Activated effector memory CD4-positive, alpha-beta T cell treated with Interleukin-2 at 50 U/mL for 16 hours (primary cell): ENCODE measurements at places on chromosomes 1 and 21.

DNA sequence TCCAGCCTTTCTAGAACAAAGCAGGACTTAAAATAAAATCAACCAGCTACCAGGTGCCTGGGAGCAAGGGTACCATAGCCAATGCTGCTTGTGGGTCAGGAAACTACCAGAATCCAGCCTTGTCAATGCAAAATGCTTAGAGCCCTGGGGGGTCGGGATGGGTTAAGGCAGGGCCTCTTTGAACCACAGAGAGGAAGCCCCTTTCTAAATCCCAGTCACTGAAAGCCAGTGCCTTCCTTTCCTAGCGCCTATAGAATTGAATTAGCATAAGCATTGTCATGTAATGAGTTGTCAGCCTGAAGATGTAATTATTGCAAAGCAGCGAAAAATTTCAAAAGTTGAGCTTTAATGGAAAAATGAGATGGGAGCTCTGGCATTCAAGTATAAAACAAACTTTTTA is 176.6 kb upstream of the DAB1 start:
- DNase-seq = no peak

DNA sequence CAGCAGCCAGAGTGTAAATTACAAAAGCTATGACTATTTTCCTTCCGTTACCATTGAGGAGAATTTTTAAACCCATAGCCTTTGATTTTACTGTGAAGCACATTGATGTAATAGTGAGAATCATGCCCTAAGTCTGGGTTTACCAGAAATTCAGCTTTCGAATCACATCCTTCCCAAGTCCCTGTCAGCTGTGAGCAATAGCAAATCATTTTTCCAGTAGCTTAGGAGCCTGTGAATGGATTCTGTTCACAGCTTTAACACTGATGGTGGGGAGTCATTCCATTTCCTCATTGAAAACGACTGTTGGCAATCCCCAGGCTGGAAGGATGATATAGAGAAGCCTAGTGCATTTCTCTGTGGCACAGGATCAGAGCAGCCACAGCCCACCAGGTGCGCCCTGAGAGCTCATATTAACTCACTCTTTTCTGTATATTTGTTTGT is 82.2 kb upstream of the C1orf105 start:
- DNase-seq = no peak

GRCh38 chr1:53075206-53075605 is 13.2 kb downstream of the PODN start:
- DNase-seq = no peak

DNA sequence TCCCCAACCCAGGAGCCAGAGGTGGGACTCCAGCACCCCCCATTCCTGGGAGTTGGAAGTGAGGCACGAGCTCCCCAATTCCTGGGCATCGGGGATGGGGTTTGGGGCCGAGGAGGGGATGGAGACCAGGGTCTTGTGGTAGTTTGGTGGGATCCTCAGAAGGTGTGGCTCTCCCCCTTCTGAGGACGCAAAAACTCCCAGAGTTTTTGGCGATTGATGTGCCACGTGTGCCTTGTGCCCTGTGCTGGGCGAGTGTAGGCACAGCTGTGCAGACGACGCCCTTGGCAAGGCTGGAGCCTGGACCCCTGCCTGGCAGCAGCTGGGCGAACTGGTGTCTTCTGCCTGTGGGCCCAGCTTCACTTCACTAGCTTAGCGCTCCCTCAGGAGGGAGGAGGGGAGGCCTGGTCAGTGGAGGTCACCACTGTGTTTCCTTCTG is 2.6 kb downstream of the GUK1 start:
- DNase-seq = no peak

GRCh38 chr1:80827666-80828065 is 973.1 kb upstream of the ADGRL2 start:
- no peak for DNase-seq

DNA sequence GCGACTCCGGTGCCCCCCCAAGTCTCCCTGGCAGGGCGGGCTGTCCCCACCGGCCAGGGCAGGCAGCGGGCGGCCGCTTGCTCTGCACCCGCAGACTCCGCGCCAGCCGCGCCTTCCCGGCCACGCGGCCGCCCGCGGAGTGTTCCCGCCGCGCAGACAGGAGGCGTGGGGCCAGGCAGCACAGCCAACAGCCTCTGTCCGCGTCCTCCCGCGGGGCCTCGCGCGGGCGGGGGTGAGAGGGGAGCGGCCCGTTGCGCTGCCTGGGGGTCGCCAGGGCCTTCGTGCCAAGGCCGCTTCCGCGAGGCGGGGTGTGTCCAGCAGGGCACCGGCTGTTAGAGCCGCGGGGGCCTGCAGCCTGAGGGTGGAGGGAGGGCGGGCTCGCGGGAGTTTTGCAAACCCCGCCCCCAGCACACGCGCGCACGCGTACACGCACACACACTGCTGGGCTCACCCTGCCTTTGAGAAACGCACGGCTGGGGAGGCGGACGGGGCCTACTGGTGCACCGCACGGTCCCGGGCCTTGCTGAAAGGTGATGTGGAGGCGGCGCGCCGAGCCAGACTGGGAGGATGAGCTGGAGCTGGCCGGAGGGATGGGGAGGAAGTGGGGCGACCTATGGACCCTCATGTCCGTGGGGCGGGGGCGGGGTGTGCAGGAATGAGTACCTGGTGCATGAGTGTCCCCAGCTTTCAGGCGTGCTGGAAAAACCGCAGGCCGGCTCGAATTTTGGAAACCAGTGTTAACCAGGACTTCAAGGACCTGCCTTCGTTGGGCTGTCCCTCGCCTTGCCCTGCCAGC is 41.5 kb downstream of the KIAA1614 start:
- peak; percentile 64 for DNase-seq

DNA sequence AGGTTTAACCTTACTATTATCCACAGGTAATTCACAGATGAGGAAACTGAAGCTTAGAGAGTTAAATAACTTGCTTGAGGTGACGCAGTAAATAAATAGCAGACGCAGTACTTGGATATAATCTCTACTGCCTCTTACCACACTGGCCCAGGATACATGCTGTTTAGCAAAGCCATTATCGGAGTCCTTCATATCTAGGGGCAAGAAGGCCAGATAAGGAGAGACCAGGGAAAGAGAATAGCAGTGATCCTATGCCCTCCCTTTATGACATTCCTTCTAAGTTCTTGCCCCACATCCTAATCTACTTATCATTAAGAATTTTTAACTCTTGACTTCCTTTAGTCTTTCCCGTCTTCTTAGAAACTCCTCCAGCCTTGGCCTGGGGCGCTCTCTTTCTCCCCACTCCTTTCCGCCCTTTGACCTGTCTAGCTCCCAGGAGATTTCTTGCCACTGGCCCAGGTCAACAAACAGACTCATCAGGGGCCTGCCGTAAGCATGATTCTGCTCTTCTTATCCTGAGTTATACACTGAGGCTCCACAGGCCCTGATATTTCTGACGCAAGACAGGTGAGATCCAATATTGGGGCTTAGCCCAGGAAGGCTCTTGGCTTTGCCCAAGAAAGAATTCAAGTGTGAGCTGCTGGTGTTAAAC is 11.4 kb upstream of the SLAMF1 start:
- no peak for DNase-seq

- DNase-seq = no peak
Observed at GRCh38 chr1:58746182-58746581, 37.7 kb downstream of the JUN start.

DNA sequence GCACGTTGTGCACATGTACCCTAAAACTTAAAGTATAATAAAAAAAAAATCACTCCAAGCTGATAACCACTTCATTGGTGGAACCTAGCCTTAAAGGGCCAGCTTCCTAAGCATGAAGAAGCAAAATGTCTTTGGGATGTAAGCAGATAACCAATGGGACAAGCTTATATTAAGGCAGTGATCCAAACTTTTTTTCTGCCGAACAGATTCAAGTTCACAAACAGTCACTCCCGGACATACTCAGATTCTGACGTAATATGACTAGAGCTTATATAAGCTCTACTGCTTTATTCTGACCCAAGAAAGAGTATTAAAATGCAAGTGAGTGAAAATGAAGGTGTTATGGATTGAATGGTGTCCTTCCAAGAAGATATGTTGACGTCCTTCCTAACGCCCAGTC is 44.9 kb upstream of the HIVEP3 start:
- DNase-seq = no peak

- no peak for DNase-seq
Observed at GRCh38 chr1:64686828-64687724, 57.8 kb upstream of the RAVER2 start.

- no peak for DNase-seq
Observed at GRCh38 chr1:230300322-230301301, 125.5 kb downstream of the PGBD5 start.

DNA sequence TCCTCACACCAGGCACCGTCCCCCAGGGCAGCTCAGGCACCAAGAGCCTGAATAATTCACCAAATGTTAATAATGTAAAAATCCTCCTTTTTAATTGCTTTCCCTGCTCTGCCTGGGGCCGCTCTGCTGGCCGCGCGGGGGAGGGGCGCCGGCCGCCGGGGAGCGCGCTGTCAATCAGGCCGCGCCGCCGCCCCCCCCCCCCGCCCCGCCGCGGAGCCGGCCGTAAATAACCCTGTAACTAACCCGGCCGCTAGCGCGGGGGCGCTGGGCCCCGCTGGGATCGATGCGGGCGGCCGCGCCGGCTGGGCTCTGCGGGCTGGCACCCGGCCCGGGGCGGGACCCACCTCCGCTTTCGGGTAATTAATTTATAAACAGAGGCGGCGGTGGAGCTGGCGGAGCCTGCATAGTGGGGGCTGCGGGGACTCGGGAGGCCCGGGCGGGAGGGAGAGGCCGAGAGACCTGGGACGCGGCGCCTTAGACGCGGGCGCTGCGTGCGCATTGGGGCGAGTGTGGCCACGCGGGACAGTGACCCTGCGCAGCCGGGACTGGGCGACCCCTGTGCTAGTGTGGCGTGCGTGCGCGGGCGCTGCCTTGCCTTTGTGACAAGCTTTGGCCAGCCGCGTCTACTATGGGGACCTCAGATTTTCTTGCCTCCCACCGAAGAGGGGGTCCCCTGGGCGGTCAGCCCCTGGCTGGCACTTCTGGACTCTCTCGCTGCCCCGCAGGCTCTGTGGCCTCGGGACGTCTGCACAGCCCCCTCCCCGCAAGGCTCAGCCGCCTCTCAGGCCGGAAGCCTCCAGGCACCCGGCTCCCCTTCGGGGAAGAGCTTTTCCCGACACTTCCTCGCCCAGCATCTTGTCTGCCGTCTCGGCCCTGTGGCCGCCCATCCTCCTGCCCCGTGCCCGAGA is 16.6 kb downstream of the SAMD11 start:
- DNase-seq = no peak

- no peak for DNase-seq
Observed at GRCh38 chr1:209150114-209150513, 433.4 kb upstream of the CAMK1G start.

- DNase-seq = no peak
Observed at GRCh38 chr1:211332036-211332616, 5.5 kb downstream of the TRAF5 start.

DNA sequence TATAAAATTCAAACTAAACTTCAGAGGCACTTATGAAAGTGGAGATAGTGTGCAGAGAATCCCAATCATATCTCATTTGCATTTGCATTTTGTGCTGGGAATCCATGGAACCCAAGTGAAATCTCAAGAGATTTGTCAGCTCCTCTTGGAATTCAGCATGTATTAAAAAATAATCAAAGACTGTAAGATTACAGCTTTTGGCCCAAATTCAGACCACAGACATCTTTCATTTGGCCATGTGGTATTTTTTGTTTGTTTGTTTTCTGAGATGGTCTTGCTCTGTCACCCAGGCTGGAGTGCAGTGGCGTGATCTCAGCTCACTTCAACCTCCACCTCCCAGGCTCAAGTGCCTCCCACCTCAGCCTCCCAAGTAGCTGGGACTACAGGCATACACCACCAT is 3.8 kb upstream of the CACYBP start:
- DNase-seq = no peak

DNA sequence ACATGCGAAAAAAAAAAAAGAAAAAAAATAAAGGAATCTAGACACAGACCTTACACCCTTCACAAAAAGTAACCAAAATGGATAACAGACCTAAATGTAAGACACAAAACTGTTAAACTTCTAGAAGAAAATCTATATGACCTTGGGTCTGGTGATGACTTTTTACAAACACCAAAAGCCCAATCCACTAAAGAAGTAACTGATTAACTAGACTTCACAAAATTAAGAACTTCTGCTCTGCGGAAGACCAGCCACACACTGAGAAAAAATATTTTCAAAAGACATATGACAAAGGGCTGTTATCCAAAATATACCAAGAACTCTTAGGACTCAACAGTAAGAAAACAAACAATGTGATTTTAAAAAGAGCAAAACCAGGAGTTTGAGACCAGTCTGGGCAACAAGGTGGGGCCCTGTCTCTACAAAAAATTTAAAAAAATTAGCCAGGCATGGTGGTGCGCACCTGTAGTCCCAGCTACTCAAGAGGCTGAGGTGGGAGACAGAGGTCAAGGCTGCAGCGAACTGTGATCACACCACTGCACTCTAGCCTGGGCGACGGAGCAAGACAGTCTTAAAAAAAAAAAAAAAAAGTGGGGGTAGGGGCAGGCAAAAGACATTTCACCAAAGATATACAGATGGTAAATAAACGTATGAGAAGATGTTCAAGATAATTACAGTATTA is 9.8 kb downstream of the PARP1 start:
- no peak for DNase-seq

DNA sequence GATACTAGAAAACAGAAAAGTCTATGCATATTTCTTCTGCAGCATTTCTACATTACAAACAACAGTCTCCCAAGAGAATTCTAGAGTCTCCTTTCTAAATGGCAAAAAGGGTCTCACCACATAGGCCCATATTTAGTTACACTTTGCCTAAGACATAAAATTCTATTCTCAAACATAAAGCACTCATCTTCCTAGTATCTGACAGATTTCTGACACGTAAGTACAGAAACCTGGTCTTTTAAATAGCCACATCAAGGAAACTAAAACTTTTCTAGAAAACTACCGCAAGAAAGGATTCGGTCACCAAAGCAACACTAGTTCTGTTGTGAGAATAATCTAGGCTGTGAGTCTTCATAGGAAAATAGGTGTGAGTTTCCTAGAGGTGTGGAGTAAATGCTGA is 33.6 kb upstream of the CTSK start:
- no peak for DNase-seq

- DNase-seq = no peak
Observed at GRCh38 chr1:227796359-227796915, 19.0 kb upstream of the PRSS38 start.

- DNase-seq = no peak
Observed at GRCh38 chr1:96588416-96588995, 133.1 kb upstream of the PTBP2 start.

DNA sequence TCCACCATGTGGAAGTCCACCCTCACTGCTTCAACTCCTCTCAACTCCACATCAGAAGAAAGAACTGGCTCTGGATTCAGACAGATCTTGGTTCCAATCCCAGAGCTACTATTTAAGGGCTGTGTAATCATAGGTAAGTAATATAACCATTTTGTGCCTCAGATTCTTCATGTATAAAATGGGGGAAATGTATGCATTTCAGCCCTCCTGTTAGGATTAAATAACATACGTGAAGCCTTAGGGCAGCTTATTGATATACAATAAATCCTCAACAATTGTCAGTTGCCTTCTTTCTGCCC is 23.3 kb downstream of the OTUD7B start:
- no peak for DNase-seq

- DNase-seq = no peak
Observed at GRCh38 chr1:21742578-21742977, 40.4 kb downstream of the USP48 start.

- DNase-seq = no peak
Observed at GRCh38 chr1:116396769-116397168, 23.7 kb downstream of the ATP1A1 start.

- DNase-seq = no peak
Observed at GRCh38 chr1:157140063-157140588, 1.9 kb upstream of the ETV3 start.

GRCh38 chr21:45170987-45171386 is 96.6 kb downstream of the ADARB1 start:
- DNase-seq = no peak
